Stimulated activated CD4-positive, alpha-beta T cell treated with anti-CD3 and anti-CD28 coated beads, Interleukin-1b, Interleukin-23, amount 100 ng/mL, for 1 hour (primary cell): ENCODE measurements at places on chromosomes 3 and 15.

- no peak for DNase-seq
Observed at GRCh38 chr3:69850849-69851248, 111.6 kb downstream of the MITF start.

DNA sequence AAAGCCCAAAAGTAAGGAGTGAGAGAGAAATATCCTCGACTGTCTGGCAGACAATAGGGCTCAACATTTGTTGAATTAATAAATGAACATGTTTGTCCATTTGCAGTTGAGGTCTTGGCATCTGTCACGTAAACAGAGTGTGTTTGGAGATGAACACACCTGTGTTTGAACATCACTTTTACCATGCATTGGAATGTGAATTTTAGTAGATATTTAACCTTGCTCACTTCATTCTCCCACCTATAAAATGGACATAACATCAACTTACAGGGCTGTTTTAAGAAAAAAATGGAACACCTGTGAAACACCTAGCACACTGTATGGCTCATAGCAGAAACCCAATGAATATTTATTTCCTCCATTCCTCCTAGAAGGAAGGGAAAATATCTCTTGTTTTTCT, 204.8 kb downstream of the KCNMB2 start:
- no peak for DNase-seq

DNA sequence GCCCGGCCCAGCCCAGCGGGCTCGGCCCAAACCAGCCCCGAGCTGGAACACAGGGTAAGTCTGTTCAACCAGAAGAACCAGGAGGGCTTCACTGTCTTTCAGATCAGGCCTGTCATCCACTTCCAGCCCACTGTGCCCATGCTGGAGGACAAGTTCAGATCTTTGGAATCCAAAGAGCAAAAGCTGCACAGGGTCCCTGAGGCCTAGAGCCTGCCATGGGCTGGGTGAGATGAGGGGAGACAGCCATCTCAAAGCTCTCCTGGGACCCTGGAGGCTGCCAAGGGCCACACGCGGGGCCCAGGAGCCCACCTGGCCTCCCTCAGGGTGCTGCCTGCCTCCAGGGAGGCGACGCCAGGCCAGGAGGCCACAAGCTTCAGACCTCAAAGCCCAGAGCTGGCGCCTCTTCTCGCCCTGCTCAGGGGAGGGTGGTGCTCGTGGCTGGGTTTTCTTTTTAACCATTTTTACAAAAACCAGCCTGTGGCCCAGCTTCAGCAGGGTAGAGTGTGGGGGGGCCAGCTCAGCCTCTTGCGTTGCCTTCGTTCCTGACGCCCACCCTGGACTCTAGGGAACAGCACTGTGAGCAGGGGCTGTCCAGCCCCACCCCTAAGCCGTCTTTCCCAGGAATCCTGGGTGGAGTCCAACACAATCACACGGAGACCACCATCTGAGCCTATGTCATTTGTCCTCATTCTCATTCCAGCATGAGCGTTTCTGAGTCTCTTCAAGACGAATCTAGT, 107.0 kb downstream of the ETFA start:
- no peak for DNase-seq

DNA sequence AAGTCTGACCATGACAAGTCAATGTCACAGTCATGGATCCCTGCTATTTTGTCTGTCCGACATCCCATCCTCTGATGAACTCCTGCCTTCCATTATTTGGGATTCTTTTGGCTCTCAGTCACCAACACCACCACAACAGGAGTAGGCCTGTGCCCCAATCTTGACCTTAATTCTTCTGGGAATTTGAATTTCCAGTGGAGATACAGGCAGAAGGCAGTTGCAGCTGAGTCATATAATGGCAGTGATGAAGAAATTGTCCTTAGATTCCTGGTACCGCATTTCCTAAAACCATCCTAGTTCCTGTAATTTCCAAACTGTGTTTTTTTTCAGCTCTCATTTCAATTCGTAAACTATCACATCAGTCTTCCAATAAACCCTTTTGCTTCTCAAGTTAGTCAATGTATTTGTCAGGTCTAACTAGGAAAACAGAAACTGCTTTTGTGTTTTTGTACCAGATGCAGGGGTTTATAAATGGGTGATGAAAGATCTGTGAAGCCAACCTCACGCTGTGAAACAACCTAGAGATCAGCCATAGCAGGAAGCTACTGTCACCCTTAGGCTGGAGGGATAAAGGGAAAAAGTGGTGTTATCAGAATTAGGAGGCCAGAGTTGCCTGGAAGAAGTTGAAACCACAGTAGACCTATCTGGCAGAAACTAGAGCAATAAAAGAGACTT, 126.3 kb upstream of the TMEM108 start:
- DNase-seq: no peak

DNA sequence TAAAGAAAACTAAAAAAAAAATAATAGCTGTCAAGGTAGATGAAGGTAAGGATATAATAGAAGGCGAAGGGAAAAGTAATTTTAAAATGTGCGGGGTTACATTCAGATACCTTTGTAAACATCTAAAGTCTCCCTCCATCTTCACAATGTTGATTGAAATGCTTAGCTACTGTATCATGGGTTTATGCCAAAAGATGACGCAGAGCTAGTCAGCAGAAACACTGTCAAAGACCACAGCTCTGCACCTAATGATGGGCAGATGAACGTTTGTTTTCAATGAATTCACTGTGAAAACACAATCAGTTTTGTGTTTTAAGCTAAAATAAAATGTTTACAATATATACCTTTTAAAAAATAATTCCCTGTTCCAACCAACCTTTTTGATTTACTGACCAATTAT, 61.2 kb downstream of the RFTN1 start:
- no peak for DNase-seq

DNA sequence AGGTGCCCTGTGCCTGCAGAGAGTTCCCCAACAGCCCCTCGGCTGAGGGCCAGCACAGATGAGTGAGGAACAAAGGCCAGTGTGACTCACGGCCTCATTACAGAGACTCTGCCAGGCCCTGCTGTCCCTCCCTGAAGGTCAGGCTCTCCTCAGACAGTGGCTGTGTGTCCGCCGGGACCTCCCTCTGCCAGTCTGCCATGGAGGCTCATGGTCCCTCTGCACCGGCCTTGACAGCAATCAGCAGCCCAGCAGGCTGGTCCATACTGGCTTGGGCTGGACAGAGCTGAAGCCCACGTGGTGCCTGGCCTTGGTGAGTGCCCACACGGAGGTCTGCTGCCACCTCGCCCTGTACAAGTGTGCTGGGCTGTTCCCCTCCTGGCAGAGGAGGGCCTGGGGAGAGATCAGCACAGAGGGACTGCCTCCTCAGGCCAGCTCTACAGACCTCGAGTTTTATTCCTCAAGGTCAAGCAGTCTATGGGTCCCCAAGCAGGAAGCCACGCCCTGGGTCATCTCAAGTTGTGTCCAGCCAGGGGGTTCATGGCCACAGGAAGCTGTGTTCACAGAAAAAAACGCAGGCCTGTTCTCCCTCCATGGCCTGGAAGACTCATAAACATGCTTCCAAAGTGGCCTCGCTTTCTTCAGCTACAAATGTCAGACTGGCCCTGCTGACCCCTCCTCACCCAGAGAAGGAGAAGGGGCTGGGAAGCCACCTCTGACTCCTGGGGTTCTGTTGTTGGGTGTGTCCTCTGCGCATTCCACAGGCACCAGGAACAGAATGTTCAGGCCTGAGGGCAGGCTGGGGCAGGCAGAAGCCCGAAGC, 27.0 kb downstream of the SLC41A3 start:
- no peak for DNase-seq

GRCh38 chr3:184537885-184538665, 23.5 kb upstream of the EPHB3 start:
- DNase-seq: no peak

DNA sequence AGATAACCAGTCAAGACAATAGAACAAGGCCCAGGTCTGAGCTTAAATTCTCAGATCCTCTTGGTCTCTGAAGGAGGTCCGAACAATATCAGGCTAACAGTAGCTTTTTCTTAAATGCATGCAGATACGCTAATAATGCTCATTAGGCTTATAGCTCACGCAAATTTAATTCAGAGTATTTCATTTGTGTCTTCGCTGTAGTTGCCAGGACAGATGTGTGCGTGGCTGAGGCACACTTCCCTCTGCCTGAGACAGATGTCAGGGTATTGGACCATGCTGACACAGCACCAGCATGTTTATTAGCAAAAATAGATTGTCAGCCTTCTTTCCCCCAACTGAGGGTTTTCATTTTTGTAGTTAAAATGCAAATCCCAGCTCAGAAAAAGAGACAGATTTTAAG, 102.9 kb upstream of the BFSP2 start:
- DNase-seq: no peak

- no peak for DNase-seq
Observed at GRCh38 chr3:12773710-12774086, 14.6 kb upstream of the TMEM40 start.

DNA sequence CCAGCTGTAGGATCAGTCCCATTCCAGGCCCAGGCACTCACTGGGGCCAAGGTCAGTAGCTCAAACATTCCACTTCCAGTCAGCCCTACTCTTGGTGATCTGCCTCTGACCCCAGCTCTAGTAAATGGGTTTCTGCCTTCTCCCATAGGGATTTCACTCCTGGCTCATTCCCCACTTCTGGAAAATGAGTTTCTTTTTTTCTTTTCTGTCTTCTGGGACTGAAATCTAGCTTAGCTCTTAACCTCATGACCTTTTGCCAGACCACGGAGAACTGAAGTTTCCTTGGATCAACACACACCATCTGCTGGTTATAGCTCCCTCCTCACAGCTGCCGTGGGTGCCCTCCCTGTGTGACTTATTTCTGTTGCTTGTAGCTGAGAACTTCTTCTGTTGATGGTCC, 21.3 kb downstream of the MME start:
- no peak for DNase-seq

DNA sequence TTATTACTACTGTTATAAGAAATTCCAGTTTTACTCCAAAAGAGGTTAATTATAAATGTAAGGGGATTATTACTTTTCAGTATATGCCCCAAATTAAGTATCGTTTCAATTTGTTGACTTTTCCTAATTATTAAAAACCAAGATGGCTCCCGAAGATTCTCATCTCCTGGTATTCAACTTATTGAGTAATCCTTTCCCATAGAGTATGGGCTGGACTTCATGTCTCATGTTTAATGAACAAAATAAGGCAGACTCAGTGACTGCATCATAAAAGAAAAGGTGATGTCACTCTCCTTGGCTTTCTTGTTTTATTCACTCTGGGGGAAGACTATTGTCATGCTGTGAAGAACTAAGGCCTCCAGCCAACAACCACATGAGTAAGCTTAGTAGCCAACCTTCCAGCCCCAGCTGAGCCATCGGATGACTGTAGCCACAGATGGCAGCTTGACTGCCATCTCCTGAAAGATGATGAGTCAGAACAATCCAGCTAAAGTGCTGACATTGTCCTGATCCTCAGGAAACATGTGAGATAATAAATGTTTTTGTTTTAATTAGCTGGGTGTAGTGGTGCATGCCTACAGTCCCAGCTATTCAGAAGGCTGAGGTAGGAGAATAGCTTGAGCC, 17.3 kb downstream of the IGF2BP2 start:
- DNase-seq: no peak

- no peak for DNase-seq
Observed at GRCh38 chr3:2110597-2111117, 12.0 kb downstream of the CNTN4 start.

DNA sequence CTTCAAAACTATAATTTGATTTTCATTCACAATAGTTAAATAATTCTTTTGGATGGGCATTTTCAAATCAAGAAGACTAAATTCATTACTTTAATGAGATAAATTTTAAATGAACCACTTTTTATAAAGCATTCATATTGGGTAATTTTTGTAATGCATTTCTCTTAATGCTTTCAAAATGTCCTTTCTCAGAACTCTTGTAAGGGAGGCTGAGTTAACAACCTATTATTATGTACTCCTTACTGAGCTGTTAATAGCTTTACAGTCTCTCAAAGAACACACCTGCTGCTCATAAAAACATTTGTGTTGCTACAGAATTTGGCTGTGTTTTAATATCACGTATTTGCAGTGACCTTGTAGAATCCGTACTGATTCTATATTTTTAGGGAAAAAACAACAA, 334.0 kb upstream of the ARL6 start:
- no peak for DNase-seq

DNA sequence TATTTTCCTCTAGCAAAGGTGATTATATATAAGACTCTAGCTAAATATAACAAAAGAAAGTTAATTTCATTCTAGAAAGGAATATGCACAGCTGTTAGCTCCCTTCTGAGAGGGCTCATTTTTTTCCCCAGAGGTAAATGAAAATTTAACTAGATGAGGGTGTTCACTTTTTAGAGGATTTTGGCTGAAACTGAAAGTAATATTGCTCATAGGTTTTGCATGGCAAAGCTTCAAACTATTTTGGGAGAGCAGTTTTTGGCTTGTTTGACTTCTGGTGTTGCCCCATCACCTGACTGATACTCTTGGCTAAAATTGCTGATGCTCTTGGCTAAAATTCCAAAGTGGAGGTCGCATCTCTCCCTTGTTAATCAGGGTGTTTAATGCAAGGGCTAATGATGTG, 311.9 kb downstream of the EDEM1 start:
- DNase-seq: no peak

DNA sequence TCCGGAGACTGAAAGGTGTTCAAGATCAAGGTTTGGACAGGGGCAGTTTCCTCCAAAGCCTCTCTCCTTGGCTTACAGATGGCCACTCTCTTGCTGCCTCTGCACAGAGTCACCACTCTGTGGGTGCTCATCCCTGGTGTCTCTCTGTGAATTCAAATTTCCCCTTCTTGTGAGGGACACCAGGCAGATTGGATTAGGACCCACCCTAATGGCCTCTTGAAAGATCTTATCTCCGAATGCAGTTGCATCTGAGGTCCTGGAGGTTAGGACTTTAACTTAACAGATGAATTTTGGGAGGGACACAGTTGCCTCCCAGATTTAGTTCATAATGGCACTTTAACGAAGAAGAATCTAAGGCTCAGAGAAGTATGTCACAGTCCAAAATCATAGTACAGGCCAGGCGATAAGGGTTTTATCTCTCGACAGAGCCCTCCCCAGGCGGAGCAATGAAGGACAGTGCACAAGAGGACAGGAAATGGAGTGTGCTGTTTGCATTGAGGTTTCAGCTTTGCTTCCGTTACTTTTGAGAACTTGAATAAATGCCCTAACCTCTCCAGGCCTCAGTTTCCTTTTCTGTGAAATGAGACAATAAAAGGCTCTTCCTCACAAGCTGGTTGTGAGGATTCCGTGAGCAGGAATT, 38.9 kb upstream of the KIF23 start:
- no peak for DNase-seq

DNA sequence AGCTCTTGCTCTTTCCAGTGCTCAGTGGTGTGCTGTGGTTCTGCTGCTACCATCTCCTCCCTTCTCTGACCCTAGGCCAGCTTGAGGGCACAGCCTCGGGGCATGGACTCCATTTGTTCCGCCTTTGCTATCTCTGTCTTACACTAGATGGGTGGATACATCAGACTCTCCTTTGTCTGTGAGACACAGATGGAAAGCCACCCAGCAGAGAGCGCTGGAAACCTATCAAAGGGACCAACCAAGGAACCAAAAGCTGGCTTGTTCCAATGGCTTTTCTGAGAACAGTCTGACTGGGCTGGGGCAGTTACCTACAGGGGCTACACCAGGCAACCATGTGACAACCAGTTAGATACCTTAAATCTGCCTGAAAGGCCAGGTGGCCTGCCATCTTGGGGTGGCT, 63.8 kb downstream of the NPTN start:
- DNase-seq: no peak

- no peak for DNase-seq
Observed at GRCh38 chr15:101497017-101497416, 7.5 kb upstream of the PCSK6 start.
